Karpas-422 (cell line): ENCODE measurements at places on chromosomes 1 and 21. TPM values are rescaled to one million over a fixed set of nuclear protein-coding genes. Genes with fewer than 3 reads are reported as not detected.

LCE2A gene
- not detected in 2 replicates for total RNA-seq

DNA sequence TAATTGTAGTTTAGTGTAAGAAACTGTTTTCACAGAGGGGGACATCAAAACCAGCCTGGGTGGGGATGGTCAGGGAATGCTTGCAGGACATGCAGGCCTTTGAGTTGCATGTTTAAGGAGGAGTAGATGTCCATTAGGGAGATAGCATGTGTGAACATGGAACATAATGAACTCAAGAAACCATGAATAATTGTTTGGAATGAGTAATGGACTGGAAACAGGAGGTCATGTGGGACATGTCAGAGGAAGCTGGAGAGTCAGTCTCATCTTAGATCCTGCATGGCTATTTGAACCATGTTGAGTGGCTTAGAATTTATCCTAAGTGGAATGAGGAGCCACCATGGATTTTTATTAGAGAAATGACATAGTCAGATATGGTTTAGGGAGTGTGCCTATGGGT is 86.4 kb downstream of the RPE65 start:
- H3K4me1 ChIP-seq = peaks cover 4% of the 10 kb centered on the region
- H3K4me3 ChIP-seq = no peak overlapping the region
- no peak for DNase-seq
- no peaks in the 10 kb centered on the region for H3K36me3 ChIP-seq
- no peaks in the 10 kb centered on the region for H3K27me3 ChIP-seq

FCMR gene
- total RNA-seq = not detected in 2 replicates

DNA sequence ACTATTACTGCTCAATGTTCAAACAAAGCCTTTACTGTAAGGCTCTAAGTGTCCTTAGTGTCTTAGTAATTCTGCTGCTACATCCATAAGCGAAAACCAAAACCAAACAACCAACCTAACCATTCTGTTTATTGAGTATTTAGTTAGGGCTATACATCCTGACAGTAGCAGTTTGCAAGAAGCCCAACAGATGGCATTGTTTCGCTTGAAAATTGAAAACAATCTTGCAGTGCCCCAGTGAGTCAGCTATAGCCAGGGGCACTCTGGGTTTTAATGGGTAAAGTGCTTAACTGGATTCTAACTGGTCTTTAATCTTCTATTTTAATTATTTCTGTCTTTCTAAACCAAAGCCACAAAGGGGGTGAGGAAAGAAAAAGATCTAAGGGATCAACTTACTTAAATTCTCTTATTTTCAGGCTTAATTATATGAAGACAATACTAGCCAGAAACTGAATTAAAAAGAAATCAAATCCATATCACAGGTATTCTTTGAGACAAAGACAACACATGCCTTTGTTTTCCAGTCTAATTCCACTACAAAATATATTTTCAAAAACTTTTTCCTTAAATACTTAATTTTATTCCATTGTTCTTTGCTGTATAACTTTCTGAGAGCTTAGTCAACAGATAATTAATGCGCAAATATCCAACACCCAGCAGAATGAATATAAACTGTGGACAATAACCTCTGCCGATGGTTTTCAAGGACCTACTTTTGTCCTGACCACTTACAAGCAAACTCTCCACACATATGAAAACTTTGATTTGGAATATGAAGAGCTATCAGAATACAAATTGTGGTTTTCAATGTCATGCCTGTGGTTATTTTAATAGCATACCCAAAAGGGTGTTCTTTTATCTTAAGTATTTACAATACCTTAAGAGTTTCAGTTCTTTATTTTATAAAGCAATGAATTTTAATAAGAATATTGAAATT is 15.2 kb downstream of the POGZ start:
- H3K27ac ChIP-seq = peak overlapping the region; percentile 75
- H3K36me3 ChIP-seq = peaks cover 19% of the 10 kb centered on the region
- peak; percentile 88 for DNase-seq
- no peaks in the 10 kb centered on the region for H3K27me3 ChIP-seq
- peaks cover 48% of the 10 kb centered on the region for H3K4me1 ChIP-seq

FCRL1 gene
- total RNA-seq = 109 and 232 TPM in 2 replicates

GRCh38 chr1:16210581-16210980 is 1.9 kb downstream of the ARHGEF19 start:
- H3K27ac ChIP-seq = no peak overlapping the region
- H3K4me3 ChIP-seq = no peak overlapping the region
- DNase-seq = no peak
- H3K27me3 ChIP-seq = no peaks in the 10 kb centered on the region
- no peaks in the 10 kb centered on the region for H3K36me3 ChIP-seq

OVAAL gene
- total RNA-seq = 3.6 and 4.2 TPM in 2 replicates

RAP1GAP gene
- not detected in 2 replicates for total RNA-seq

CD1D gene
- 7.1 and 7.2 TPM in 2 replicates for total RNA-seq

DNA sequence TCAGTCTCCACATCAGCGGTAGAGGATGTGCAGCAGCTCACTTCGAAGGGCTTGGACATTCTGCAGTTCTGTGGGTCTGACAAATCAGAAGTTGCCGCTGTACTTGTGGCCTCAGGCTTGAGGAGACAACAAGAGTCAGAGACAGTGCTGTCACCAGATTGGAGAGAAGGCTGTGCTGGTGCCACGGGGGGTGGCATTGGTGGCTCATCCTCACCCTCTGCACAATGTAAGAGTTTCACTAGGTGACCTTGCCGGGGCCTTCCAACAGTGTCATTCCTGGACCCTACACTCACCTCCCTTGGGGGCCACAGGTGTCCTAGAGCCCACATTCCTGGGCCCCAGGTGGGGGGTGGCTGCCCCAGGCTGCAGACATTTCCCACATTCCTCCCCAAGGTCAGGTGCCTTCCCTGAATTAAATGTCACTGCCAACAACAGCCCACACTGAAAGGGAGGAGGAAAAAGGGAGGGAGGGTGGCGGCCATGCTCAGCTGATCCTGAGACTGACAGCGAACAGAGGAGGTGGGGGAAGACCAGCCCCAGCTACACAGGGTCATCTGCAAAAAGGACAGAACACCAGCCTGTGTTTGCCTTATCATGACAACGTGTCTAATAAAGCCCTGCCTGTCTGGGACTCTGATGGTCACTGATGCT is 46.4 kb downstream of the TMCC2 start:
- H3K27ac ChIP-seq = no peak overlapping the region
- no peak overlapping the region for H3K4me3 ChIP-seq
- H3K4me1 ChIP-seq = no peaks in the 10 kb centered on the region
- H3K27me3 ChIP-seq = no peaks in the 10 kb centered on the region

SLC1A7 gene
- total RNA-seq = not detected in 2 replicates

CLCA1 gene
- total RNA-seq = not detected in 2 replicates

PTTG1IP gene
- 37.8 and 44.7 TPM in 2 replicates for total RNA-seq

DNA sequence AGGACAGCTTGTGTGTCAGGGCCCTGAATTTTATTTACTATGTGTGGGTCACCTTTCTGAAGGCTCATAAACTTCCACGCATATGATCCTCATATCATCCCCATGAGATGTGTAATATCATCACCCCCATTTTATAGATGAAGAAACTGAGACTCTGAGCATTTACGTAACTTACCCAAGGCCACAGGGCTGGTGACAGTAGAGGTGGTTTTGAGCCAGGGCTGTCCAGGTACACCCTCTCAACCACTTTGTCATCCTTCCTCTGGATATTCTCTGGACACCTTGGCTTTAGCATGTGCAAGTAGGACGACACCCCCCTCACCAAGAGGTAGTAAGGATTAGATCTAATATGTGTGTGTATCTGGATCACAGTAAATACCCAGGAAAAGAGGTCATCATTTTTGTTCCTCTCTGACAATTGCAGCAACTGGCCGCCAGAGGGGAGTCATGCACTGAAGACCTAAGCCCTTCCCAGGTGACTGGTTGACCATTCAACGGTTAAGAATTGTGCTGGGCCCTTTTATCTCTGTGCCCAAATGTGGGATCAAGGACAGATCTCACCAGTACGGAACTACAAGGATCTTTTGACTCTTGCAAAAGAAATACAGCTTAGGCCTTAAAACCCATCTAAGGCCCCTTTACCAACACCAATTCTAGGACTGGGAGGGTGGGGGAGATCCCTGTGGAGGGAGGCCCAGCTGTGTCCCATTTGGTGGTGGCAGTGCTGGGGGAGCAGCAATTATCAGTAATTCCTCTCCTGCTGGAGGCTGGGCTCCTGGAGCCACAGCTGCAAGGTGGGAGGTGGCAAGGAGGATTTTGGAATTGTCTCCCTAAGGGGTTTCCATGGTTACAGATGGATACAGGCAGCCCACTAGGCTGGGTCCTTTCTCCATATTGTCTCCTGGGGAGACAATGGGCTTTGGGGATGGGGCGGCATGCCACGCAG is 13.7 kb upstream of the E2F2 start:
- H3K27me3 ChIP-seq = no peaks in the 10 kb centered on the region
- H3K4me3 ChIP-seq = no peak overlapping the region
- no peak overlapping the region for H3K27ac ChIP-seq

ALPL gene
- total RNA-seq = 0.36 TPM in 1 of 2 replicates, not detected in the other

- H3K4me1 ChIP-seq = no peaks in the 10 kb centered on the region
- no peak overlapping the region for H3K27ac ChIP-seq
- DNase-seq = no peak
- H3K36me3 ChIP-seq = no peaks in the 10 kb centered on the region
These were observed 131.2 kb upstream of the UBE2U start for GRCh38 chr1:64072089-64072793.

GRCh38 chr1:171814692-171815091 is 26.6 kb upstream of the DNM3 start:
- DNase-seq = no peak
- no peaks in the 10 kb centered on the region for H3K36me3 ChIP-seq
- no peaks in the 10 kb centered on the region for H3K4me1 ChIP-seq
- no peak overlapping the region for H3K27ac ChIP-seq
- H3K4me3 ChIP-seq = no peak overlapping the region
- H3K27me3 ChIP-seq = no peaks in the 10 kb centered on the region

BARHL2 gene
- not detected in 2 replicates for total RNA-seq

CELA2B gene
- total RNA-seq = not detected in 2 replicates

SLC37A1 gene
- total RNA-seq = 47.1 and 51.4 TPM in 2 replicates

GRCh38 chr1:180976732-180977357 is 45.8 kb downstream of the STX6 start:
- no peak overlapping the region for H3K4me3 ChIP-seq
- no peaks in the 10 kb centered on the region for H3K27me3 ChIP-seq
- no peak overlapping the region for H3K27ac ChIP-seq
- H3K4me1 ChIP-seq = no peaks in the 10 kb centered on the region

- no peaks in the 10 kb centered on the region for H3K27me3 ChIP-seq
- no peak for DNase-seq
- no peaks in the 10 kb centered on the region for H3K4me1 ChIP-seq
- no peak overlapping the region for H3K4me3 ChIP-seq
- H3K27ac ChIP-seq = no peak overlapping the region
- H3K36me3 ChIP-seq = no peaks in the 10 kb centered on the region
These were observed 88.0 kb downstream of the NTNG1 start for GRCh38 chr1:107228704-107229371.

GRCh38 chr1:18037651-18038050 is 69.9 kb upstream of the IGSF21 start:
- no peaks in the 10 kb centered on the region for H3K36me3 ChIP-seq
- no peak overlapping the region for H3K4me3 ChIP-seq
- peaks cover 51% of the 10 kb centered on the region for H3K4me1 ChIP-seq
- H3K27ac ChIP-seq = no peak overlapping the region
- no peaks in the 10 kb centered on the region for H3K27me3 ChIP-seq

DNA sequence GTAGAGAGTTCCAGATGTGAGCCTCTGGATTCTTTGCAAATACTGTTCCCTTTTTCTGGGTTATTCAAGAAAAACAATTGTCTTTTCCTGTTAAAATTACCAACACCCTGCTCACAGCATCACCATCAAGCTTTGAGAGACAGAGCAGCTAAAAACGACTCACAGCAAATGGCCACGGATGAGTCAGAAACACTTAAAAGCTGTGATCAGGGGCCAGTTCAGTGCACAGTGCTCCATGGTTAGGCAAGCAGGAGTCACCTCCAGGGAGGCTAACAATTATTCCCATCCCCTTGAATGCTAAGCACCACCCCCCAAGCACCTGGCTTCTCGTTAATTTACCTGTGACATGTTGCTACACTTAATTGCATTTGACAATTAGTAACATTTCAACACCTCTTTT is 128.4 kb upstream of the CAMK1G start:
- H3K4me1 ChIP-seq = no peaks in the 10 kb centered on the region
- no peak overlapping the region for H3K27ac ChIP-seq
- no peak overlapping the region for H3K4me3 ChIP-seq

DNA sequence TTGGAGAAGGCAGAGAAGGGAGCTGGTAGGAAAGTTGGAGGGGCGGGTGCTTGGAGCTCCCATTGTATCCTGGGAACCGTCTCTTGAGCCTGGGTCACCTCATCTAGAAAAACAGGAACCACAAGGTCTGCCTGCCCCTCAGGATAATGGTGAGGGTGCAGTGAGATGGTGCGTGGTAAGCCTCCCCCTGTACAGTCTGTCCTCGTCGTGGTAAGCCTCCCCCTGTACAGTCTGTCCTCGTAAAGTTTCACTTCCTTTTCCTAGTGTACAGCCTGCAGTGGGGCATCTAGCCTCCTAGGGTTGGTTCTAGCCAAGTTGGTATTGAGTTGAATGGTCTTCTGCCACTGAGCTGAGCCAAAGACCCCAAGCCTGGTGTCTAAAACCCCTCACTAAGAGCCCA is 66.5 kb upstream of the IGSF21 start:
- no peaks in the 10 kb centered on the region; the same call in 1 of the 2 replicates for H3K36me3 ChIP-seq
- peaks cover 70% of the 10 kb centered on the region for H3K4me1 ChIP-seq
- DNase-seq = peak; percentile 82
- no peaks in the 10 kb centered on the region for H3K27me3 ChIP-seq
- H3K27ac ChIP-seq = no peak overlapping the region

SPATA21 gene
- 1.2 and 1.4 TPM in 2 replicates for total RNA-seq

PLEKHN1 gene
- total RNA-seq = 0.72 TPM in 1 of 2 replicates, not detected in the other

SLAMF1 gene
- total RNA-seq = 0.30 and 1.1 TPM in 2 replicates

KRTAP13-2 gene
- total RNA-seq = not detected in 2 replicates

DNA sequence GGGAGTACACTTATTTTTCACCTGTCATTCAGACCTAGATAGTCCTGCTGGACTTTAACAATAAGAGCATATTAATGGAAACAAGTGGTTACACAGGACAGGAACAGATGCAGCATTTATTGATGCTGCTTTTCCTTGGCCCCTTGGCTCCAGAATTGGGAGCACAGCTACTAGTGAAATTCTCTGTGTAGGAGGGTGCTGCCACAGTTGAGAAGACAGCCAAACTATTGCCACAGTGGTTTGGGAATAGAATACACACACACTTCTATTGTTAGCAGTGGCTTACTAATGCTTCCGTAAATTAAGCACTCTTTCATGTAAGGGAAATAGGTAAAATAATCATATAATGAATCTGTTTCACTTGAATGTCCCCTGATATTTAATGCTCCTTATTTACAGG is 105.3 kb upstream of the TENT5C start:
- H3K4me3 ChIP-seq = no peak overlapping the region
- no peaks in the 10 kb centered on the region for H3K4me1 ChIP-seq
- H3K27ac ChIP-seq = no peak overlapping the region

DNA sequence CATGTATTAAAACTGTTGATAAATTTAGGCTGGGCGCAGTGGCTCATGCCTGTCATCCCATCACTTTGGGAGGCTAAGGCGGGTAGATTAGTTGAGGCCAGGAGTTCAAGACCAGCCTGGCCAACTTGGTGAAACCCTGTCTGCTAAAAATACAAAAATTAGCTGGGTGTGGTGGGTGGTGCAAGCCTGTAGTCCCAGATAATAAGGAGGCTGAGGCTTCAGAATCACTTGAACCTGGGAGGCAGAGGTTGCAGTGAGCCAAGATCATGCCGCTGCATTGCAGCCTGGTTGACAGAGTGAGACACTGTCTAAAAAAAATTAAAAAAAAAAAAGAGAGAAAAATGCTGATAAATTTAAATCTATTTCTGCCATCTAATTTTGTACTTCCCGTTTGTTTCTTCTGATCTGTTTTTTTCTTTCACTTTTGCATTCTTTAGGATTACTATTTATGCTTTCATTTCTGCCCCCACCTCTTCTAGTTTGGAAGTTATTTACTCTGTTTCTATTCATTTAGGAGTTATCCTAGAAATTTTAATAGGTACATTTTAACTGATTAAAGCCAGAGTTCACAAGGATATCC is 3.2 kb upstream of the DENND1B start:
- no peaks in the 10 kb centered on the region for H3K27me3 ChIP-seq
- H3K27ac ChIP-seq = no peak overlapping the region
- no peak for DNase-seq
- H3K36me3 ChIP-seq = no peaks in the 10 kb centered on the region
- 0 out of 2 replicates have a peak overlapping the region, but pooled peaks have one; percentile 5 for H3K4me3 ChIP-seq

GNAT2 gene
- not detected in 2 replicates for total RNA-seq
